ENCODE measurements at places on chromosomes 12 and 14. TPM values are rescaled to one million over a fixed set of nuclear protein-coding genes. Genes with fewer than 3 reads are reported as not detected.
A peak's percentile ranks its signal among the peaks of the same experiment; 100 is the strongest.

Gene MYF5
- not detected for total RNA-seq

- H3K27me3 ChIP-seq, result no peaks in the 10 kb centered on the region
- peak overlapping the region; percentile 25 for H3K4me3 ChIP-seq
- peaks cover 78% of the 10 kb centered on the region for H3K4me1 ChIP-seq
- peak overlapping the region; percentile 83 for H3K27ac ChIP-seq
- peak; percentile 94 for DNase-seq
- peaks cover 34% of the 10 kb centered on the region for H3K36me3 ChIP-seq
Measured at GRCh38 chr14:73740618-73741326, 26.6 kb upstream of the PNMA1 start.

GRCh38 chr12:85872497-85873091, 1.5 kb upstream of the NTS start:
- DNase-seq, result no peak
- H3K4me3 ChIP-seq, result no peak overlapping the region
- H3K27me3 ChIP-seq, result no peaks in the 10 kb centered on the region
- no peak overlapping the region for H3K27ac ChIP-seq
- no peaks in the 10 kb centered on the region for H3K36me3 ChIP-seq
- H3K4me1 ChIP-seq, result no peaks in the 10 kb centered on the region

Gene FAM216A
- total RNA-seq, result 19.3 TPM

DNA sequence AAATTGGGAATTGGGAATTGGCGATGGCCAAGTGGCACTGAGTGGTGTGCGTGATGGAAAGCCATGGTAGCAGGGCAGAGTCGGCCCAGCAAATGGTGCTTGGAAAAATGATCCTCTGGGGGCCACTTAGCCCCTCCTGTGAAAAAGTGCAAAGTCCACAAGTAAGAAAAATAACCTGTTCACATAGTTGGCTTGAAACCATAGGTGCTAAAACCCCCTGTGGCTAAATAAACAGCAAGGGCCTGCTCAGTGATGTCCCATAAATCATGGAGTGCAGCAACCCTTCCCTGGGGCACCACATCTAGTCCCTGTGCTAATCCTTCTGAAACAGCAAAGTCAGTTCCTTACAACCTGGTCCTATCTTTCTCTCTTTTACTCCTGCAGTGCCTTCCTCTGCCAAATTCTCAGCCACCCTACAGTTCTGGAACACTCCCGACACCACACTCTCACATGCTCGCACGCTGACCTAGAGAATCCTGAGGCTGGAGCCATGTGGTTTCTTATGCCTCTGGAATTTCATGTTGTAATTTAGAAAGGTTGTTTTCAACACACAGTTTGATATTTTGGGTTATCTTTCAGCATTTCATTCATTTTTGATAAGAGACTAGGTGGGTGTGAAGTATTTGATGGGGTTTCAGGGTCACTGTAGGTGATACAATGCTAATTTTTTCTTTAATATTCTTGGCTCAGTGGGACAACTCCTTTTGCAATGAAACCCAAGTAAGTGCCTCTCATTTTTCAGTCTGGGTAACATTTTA, 123.6 kb downstream of the SMOC1 start:
- no peaks in the 10 kb centered on the region for H3K27me3 ChIP-seq
- DNase-seq, result peak; percentile 33
- H3K4me1 ChIP-seq, result peaks cover 27% of the 10 kb centered on the region
- no peak overlapping the region for H3K4me3 ChIP-seq

GRCh38 chr12:103586132-103586531, 941 bp upstream of the STAB2 start:
- H3K36me3 ChIP-seq, result no peaks in the 10 kb centered on the region
- H3K27me3 ChIP-seq, result no peaks in the 10 kb centered on the region
- H3K27ac ChIP-seq, result no peak overlapping the region
- no peak for DNase-seq
- no peaks in the 10 kb centered on the region for H3K4me1 ChIP-seq
- no peak overlapping the region for H3K4me3 ChIP-seq

DNA sequence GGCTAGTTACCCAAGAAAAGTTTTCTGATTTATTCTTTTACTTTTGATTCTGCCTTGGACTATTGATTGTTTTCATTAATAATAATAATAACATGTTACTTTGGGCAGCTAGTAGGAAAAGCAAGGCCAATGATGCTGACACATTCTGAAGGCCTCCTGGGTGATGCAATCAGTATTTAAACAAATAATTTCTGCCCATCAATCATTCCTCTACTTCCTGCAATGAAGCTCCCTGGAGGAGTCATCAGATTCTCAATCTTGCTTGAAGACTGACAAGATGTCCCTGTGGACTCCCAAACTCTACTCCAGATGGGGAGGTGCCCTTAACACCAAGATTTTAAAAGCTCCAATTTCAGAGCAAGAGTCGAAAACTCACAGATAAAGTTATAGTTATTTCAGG, at the start of gene SPX:
TSS of gene SPX (plus strand) at position 244 of the 400 bp plus-strand sequence. CDS start 177 bp downstream, outside the sequence.
- H3K4me3 ChIP-seq, result peak within 1 kb of the TSS; percentile 64
- no peak within 1 kb of the TSS for H3K27ac ChIP-seq
- H3K36me3 ChIP-seq, result no peaks in the 10 kb centered on the region
- H3K27me3 ChIP-seq, result peaks cover 9% of the 10 kb centered on the region
- H3K4me1 ChIP-seq, result no peaks in the 10 kb centered on the region

Gene AQP6
- total RNA-seq, result 0.18 TPM

- H3K27me3 ChIP-seq, result no peaks in the 10 kb centered on the region
- H3K27ac ChIP-seq, result no peak overlapping the region
- DNase-seq, result no peak
- no peaks in the 10 kb centered on the region for H3K36me3 ChIP-seq
- peaks cover 10% of the 10 kb centered on the region for H3K4me1 ChIP-seq
Measured at GRCh38 chr14:96140952-96141351, 63.7 kb upstream of the BDKRB2 start.

- DNase-seq, result peak; percentile 30
- peak overlapping the region; percentile 2 for H3K4me3 ChIP-seq
- H3K27ac ChIP-seq, result peak overlapping the region; percentile 73
Measured at GRCh38 chr14:20799456-20799891, 3.2 kb downstream of the RNASE1 start.

DNA sequence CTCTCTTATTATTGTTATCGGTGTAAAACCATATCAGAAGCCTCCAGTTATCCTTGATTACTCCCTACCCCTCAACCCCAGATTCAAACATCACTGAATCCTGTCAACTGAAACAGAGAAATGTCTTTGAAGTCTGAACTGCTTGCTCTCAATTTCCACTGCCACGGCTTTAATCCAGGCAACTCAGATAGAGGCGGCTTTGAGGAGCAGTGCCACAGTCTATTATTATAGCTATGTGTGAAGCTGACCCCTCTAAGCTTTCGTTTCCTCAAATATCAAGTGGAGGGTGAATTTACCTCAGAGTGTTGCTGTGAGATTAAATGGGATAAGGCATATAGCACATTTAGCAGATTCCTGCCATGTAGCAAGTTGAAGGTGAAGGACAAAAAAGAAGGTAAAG, 49.0 kb upstream of the PDE3A start:
- H3K4me1 ChIP-seq, result no peaks in the 10 kb centered on the region
- H3K36me3 ChIP-seq, result no peaks in the 10 kb centered on the region
- H3K27me3 ChIP-seq, result no peaks in the 10 kb centered on the region
- H3K4me3 ChIP-seq, result no peak overlapping the region
- no peak overlapping the region for H3K27ac ChIP-seq
